ENCODE measurements at places on chromosomes 16 and 17. TPM values are rescaled to one million over a fixed set of nuclear protein-coding genes. Genes with fewer than 3 reads are reported as not detected.
A peak's percentile ranks its signal among the peaks of the same experiment; 100 is the strongest.

DNA sequence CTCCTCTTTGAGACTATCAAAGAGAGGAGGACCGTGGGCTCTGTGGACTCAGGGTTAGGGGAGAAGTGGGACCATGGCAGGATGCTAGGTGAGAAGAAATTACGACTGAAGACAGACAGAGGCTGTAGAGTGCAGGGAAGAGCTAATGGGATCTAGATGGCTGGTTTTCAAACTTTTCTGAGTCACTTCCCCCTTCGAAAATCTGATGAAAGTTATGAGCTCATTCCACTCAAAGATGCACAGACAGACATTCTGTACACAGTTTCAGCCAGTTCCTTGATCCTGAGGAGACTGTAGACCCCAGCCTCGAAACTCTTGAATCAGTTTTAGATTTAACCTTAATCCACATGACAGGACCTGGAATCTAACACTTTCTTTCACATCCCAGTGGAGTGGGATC lies 40.7 kb downstream of the RGS9 start:
- peaks cover 30% of the 10 kb centered on the region for H3K36me3 ChIP-seq
- peak overlapping the region; percentile 91 for H3K27ac ChIP-seq
- peaks cover 65% of the 10 kb centered on the region for H3K4me1 ChIP-seq
- no peak for DNase-seq
- H3K4me3 ChIP-seq = no peak overlapping the region
- no peaks in the 10 kb centered on the region for H3K27me3 ChIP-seq

- no peaks in the 10 kb centered on the region for H3K27me3 ChIP-seq
- H3K4me1 ChIP-seq = peaks cover 4% of the 10 kb centered on the region
- H3K36me3 ChIP-seq = no peaks in the 10 kb centered on the region
- no peak overlapping the region for H3K4me3 ChIP-seq
Measured at GRCh38 chr16:53112015-53112414, 57.2 kb downstream of the CHD9 start.

- H3K27ac ChIP-seq = peak overlapping the region; percentile 46
- H3K4me1 ChIP-seq = peaks cover 21% of the 10 kb centered on the region
Measured at GRCh38 chr17:64780096-64781013, 118.2 kb upstream of the SMURF2 start.

DNA sequence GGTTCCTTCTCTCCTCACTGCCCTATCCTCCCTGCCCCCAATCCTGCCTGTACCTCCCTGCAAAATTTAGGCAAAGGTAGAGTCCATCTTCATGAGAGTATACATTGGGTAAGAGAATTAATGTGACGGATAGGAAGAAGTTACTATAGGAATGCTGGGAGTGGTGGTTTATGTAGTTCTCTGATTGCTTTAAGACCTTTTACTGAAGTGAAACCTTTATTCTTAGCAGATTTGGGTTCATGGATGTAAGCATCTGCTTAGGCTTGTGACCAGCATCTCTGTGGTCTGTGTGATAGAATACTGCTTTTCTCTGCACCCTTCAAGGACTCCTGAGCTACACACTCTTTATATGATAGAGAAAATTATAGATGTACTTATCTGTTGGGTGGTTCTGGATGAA lies 127.3 kb downstream of the PRKCA start:
- no peak overlapping the region for H3K4me3 ChIP-seq
- H3K27ac ChIP-seq = no peak overlapping the region
- no peaks in the 10 kb centered on the region for H3K27me3 ChIP-seq
- H3K4me1 ChIP-seq = peaks cover 64% of the 10 kb centered on the region
- H3K36me3 ChIP-seq = peaks cover 32% of the 10 kb centered on the region

- H3K36me3 ChIP-seq = no peaks in the 10 kb centered on the region
- H3K4me1 ChIP-seq = no peaks in the 10 kb centered on the region
- no peaks in the 10 kb centered on the region for H3K27me3 ChIP-seq
- no peak overlapping the region for H3K4me3 ChIP-seq
- no peak overlapping the region for H3K27ac ChIP-seq
Measured at GRCh38 chr16:12010388-12011251, 34.1 kb downstream of the SNX29 start.

DNA sequence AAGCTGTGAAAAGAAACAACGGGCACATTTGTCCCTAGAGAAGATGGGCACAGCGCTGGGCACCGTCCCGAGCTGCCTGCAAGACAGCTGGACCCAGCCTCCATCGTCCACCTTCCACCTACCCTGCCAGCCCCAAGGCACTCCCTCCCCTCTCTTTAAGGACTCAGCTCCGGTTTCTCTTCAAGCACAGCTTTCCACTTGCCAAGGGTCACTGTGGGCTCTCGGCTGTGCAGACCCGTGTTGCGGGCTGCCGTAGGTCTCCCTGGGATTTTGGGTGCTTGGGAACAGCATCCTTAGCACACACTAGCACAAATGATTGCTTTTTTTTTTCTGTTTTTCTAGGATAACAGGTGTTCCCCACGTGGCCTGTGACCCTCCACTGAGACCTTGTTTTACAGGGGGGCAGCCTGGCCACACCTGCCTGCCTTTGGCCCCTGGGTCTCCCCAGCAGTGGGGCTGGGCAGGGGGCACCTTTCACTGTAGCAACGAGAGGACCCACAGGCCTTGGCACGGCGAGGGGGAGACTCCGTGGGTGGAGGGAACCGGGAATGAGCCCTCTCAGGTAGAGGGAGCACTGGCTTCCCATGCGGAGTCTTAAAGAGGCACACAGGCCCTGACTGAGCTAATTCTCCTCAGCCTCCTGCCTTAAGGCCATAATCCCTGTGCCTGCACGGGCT lies 1.4 kb downstream of the CHMP6 start:
- H3K27me3 ChIP-seq = no peaks in the 10 kb centered on the region
- peak overlapping the region; percentile 52 for H3K27ac ChIP-seq
- DNase-seq = no peak
- peak overlapping the region; percentile 78 for H3K4me3 ChIP-seq
- peaks cover 10% of the 10 kb centered on the region for H3K4me1 ChIP-seq

DNA sequence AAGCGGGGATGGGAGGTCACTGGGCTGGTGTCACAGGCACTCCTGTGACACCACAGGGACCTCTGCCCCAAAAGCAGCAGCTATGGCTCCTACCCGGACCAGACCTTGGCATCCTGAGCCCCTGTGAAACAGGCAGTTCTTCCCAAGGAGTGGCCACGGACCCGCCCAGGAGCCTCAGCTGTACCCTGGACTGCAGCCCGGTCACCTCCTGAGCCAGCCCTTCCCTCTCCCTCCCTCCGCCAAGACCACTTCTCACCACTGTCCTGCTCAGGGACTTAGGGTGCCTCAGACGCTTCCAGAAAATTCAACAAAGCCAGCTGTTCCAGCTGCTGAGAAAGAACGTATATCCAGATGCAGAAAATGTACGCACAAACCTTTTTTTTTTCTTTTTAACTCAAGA lies 13.9 kb upstream of the NCBP3 start:
- H3K4me3 ChIP-seq = no peak overlapping the region
- no peaks in the 10 kb centered on the region for H3K27me3 ChIP-seq
- no peaks in the 10 kb centered on the region for H3K36me3 ChIP-seq
- no peaks in the 10 kb centered on the region for H3K4me1 ChIP-seq
- DNase-seq = no peak

DNA sequence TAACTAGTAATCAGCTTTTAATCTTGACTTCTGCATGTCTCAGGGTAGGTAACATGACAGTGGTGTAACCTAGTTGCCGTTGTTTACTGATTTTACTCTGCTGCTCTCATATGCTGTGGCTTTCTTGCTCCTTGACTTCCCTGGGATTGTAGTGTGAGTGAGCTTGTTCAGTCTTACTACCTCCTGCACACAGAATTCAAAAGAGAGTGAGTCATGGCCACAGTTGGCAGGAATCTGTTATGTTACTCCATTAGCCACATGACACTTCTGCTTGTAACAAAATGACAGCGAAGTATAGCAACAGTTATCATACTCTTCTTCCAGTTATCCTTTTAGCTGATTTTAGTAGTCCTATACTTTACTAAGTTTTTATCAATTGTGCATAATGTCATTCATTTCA lies 18.8 kb downstream of the TNRC6A start:
- H3K27me3 ChIP-seq = no peaks in the 10 kb centered on the region
- peaks cover 37% of the 10 kb centered on the region for H3K36me3 ChIP-seq
- no peak overlapping the region for H3K4me3 ChIP-seq
- H3K4me1 ChIP-seq = peaks cover 55% of the 10 kb centered on the region
- no peak overlapping the region for H3K27ac ChIP-seq
- DNase-seq = no peak

DNA sequence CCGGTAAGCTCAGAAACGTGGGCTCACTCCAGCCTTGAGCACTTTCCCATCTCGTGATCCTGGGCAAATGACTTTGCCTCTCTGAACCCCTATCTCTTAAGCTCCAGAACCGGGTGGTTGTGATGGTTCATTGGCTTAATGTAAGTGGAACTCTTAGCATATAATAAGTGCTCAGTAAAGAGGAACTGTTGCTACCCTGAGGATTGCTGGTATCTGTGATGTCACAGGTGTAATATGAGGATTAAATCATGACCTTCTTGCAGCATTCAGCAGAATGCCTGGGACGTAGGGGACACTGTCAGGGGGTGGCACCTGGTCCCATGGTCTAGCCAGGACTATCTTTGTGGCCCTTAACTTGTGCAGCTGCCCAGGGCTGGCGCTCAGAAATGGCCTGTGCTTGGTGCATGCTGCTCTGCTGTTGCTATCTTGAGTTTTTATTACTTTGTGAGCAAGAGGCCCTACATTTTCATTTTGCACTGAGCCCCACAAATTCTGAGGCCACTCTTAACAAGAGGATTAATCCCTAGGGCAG lies 68.8 kb downstream of the SREBF1 start:
- H3K27ac ChIP-seq = no peak overlapping the region
- no peak for DNase-seq
- H3K27me3 ChIP-seq = no peaks in the 10 kb centered on the region

CLEC18C gene
- 0.39 TPM for total RNA-seq

LPO gene
- not detected for total RNA-seq

DNA sequence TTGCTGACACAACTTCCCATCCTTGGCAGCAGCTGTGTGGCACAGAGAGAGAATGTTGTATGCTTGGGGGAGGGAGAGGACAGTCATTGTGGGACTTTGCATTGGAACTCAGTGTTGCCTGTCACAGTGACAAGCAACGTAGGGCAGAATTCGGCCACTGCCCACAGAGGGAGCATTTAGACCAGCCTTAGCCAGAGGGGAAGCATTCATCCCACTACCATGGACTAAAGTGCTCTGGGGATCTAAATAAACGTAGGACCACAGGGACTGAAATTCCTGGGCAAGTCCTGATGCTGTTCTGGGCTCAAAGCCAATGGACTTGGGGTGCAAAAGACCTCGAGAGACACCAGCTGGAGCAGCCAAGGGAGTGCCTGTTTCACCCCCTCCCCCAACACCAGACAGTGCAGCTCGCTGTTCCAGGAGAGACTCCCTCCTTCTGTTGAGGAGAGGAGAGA lies 44.9 kb downstream of the ABCA8 start:
- H3K27me3 ChIP-seq = no peaks in the 10 kb centered on the region
- no peaks in the 10 kb centered on the region for H3K36me3 ChIP-seq
- DNase-seq = no peak
- H3K27ac ChIP-seq = no peak overlapping the region

C16orf54 gene
- total RNA-seq = 18.0 TPM

GRCh38 chr17:692116-692515 lies 22.5 kb downstream of the VPS53 start:
- H3K4me3 ChIP-seq = no peak overlapping the region
- H3K27ac ChIP-seq = no peak overlapping the region
- peaks cover 50% of the 10 kb centered on the region for H3K36me3 ChIP-seq
- H3K27me3 ChIP-seq = no peaks in the 10 kb centered on the region
- peaks cover 2% of the 10 kb centered on the region for H3K4me1 ChIP-seq

VASN gene
- 0.16 TPM for total RNA-seq

GRCh38 chr16:83967838-83968305 lies at the start of gene NECAB2:
Gene NECAB2, plus strand, starts transcription at chr16:83968244. Its CDS starts 405 bp downstream, at chr16:83968649.
- no peak within 1 kb of the TSS for H3K27ac ChIP-seq
- H3K4me1 ChIP-seq = no peaks in the 10 kb centered on the region
- no peaks in the 10 kb centered on the region for H3K36me3 ChIP-seq
- DNase-seq = no peak
- peaks cover 13% of the 10 kb centered on the region for H3K27me3 ChIP-seq

GRCh38 chr17:47955497-47956461 lies 1.9 kb downstream of the PRR15L start:
- H3K27ac ChIP-seq = no peak overlapping the region
- no peaks in the 10 kb centered on the region for H3K36me3 ChIP-seq
- H3K4me1 ChIP-seq = no peaks in the 10 kb centered on the region
- no peak for DNase-seq

TP53TG3C gene
- not detected for total RNA-seq

- peak overlapping the region; percentile 33 for H3K27ac ChIP-seq
- no peak overlapping the region for H3K4me3 ChIP-seq
- H3K4me1 ChIP-seq = peaks cover 42% of the 10 kb centered on the region
- no peak for DNase-seq
Measured at GRCh38 chr17:40314584-40314956, 5.6 kb downstream of the RARA start.

GRCh38 chr17:56593646-56594319 lies at the start of gene NOG:
Gene NOG, plus strand, starts transcription at chr17:56593699. Its CDS starts 525 bp downstream, at chr17:56594224.
- H3K4me3 ChIP-seq = peak within 1 kb of the TSS; percentile 64
- H3K36me3 ChIP-seq = no peaks in the 10 kb centered on the region
- no peak within 1 kb of the TSS for H3K27ac ChIP-seq
- H3K4me1 ChIP-seq = peaks cover 23% of the 10 kb centered on the region
- peaks cover 62% of the 10 kb centered on the region for H3K27me3 ChIP-seq

DNA sequence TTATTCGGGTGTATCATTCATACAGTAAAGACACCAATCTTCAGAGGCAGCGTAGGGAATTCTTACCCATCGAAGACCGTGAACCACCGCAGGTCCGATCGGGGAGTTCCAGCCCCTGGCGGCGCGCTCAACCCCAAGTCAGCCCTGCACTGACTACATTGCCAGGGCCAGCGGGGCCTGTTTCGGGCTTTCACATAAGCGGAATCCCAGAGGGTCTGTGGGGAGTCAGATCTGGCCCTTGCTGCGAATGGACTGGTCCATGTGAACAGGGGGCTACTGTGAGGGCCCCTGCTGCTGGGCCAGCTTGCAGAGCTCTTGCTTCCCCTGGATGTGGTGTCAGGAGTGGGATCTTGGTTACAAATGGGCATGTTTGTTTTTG lies 7.6 kb downstream of the PDE6G start:
- H3K27ac ChIP-seq = no peak overlapping the region
- H3K27me3 ChIP-seq = peaks cover 11% of the 10 kb centered on the region
- peaks cover 3% of the 10 kb centered on the region for H3K4me1 ChIP-seq
- no peak for DNase-seq
- no peaks in the 10 kb centered on the region for H3K36me3 ChIP-seq
- H3K4me3 ChIP-seq = no peak overlapping the region

DNA sequence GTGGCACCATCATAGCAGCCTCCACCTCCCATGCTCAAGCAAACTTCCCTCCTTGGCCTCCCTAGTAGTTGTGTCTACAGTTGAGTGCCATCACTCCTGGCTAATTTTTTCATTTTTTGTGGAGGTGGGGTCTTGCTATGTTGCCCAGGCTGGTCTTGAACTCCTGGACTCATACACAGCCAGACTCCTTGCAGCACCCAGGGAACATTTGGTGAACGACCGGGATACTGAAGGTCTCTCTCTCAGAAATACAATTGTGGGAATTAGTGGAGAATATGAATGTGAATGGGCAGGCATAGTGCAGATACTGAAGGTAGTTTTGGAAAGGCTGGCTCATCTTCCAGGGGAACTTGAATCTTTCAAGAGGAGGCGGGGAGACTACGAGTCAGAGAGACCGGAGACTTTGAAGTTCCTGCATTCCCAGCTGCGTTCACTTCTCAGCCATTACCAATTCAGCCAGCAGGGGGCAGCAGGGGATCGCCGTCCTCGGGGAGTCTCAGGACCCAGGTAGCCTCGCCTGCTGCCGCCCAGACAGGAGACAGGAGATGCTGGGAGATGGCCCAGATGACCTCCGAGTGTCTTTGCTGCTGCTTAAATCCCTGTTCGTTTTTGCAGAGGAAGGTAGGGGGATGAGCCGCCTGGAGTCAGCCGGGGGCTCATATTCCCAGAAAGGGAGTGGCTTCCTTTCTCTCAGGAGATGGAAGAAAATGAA lies 68.6 kb downstream of the HAPSTR1 start:
- peaks cover 3% of the 10 kb centered on the region for H3K27me3 ChIP-seq
- no peaks in the 10 kb centered on the region for H3K36me3 ChIP-seq
- H3K27ac ChIP-seq = no peak overlapping the region
- peaks cover 7% of the 10 kb centered on the region for H3K4me1 ChIP-seq
- H3K4me3 ChIP-seq = no peak overlapping the region

MYH13 gene
- total RNA-seq = not detected

Data from activated T-helper 2 cell treated with anti-CD3 and anti-CD28 coated beads, Interferon-gamma antibody, Interleukin-2, Interleukin-4, amounts not matched to agents 10 μg/mL and 5 μg/mL and 100 μg/mL, durations not matched to agents 14 hours and 24 hours and 36 hours (primary cell).